ENCODE measurements at places on chromosomes 6 and 20.

DNA sequence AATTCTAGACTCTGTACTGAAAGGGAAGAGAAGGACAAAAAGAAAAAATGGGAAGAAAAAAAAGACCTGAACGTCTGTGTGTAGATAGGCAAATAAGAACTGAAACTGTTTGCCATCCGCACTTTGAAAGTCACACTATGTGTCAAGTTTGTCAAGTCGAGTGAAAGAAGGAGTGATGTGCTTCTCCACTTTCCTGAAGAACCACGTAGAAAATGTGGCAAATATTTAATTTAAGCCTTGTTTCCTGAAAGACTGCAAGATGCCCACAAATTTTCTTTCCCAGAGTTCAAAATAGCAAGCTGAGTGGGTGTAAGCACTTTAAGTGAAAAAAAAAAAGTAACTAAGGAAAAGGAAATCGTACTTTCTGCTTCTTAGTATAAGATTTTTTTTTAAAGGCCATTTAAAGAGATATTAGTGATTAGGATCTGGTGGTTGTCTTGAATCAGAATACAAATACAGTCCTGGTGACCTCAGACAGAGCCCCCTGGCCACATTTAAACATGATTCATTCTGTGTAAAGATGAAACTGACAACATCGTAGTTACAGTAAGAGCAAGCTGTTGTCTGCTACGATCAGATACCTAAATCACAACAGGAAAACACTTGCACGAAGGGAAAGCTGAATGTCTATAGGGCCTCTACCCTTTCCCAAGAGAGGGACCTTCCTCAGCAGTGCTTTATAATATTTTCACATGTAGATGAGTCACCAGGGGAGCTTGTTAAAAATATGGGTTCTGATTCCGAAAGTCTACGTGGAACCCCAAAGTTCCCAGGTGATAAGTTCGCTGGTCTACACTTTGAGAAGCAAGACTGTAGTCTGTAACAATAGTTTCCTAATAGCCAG, 102.3 kb downstream of the HIVEP2 start:
- no peak for DNase-seq

DNA sequence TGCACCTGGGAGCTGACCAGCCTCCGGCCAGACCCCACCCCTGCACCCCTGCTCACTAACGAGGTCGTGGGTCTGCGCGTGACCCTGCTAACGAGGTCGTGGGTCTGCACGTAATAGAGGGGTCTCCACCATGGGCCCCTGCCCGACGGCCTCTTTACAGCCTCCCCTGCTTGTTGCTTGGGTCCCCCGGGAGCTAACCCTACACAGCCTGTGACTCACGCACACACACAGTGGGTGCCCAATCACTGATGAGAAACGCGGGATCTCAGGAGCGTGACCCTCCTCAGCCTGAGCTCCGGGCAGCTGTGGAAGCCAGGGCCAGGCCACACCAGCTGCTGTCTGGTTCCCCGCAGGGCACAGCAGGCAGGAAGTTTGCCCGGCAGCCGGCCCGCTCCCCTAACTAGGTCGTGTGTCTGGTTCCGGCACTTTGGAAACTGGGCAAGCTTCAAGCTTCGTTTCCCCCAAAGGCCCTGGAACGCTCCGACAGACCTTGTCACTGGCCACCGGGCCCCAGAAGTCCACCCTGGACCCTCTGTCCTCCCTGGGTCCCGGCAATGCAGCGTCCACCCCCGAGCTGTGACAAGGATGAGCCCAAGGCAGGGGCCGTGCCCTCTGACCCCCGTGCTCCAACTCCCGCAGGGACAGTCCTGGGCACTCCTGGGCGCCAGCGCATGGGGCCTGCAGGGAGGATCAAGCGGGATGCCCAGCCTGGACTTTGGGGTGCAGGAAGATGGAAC, 767 bp downstream of the PTK6 start:
- no peak for DNase-seq

GRCh38 chr6:157635388-157636244, 187.4 kb upstream of the SNX9 start:
- DNase-seq: no peak

GRCh38 chr6:15077006-15077405, 168.9 kb upstream of the JARID2 start:
- DNase-seq: no peak

DNA sequence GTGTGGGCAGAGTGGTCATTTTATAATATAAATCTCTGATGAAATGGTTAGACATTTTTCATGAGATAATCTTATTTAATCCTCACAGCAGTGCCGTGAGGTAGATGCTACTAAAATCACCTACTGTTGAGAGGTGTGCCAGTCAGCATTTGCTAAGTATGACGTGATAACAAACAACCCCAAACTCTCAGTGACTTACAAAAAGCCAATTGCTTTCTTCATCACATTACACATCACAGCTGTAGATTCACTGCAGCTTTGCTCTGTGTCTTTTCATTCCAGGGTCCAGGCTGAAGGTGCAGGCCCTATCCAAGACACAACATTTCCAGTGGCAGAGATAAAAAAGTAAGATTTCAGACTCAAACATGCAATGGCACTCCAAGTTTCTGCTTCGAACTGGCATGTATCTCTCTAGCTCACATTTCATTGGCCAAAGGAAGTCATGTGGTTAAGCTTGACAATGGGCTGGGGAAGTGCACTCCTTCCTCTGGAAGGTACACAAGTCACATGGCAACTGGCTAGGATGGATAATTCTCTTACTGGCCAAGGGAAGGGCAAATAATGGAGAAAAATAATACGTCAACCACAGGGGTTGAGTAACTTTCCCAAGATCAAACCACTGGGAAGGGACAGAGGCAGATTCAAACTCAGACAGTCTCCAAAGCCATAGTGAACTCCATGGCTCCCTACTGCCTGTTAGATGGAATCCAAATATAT, 69.5 kb upstream of the EPB41L1 start:
- DNase-seq: no peak

DNA sequence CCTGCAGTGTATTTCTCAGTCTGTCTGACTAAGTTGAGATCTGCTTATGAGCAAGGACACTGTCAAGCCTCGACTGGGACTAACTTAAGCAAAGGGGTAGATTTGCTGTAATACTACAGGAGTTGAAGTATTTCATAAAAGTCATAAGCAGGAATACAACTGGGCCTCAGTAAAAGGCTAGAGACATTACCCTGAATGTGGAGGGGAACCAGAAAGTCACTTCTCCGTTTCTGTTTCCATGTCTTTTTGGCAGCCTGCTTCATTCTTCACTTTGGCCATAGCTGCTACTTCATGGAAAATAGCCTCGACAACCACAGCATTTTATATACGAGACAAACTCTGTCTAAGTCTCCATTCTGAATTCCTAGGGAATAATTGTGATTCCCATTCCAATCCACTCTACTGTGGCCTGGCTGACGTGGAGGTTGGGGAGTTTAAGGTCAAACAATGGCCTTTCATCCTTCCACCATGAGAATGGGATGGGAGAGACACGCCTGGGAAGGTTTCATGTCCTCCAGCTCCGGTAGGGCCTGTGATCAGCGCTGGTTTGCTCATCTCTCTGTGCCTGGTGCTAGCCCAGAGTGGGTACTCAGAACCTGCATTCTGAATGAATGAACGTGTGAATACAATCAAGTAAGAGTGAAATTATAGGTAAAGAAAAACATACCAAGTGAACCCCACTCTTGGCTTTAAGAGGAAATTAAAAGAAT, 37.1 kb upstream of the DUSP22 start:
- no peak for DNase-seq

DNA sequence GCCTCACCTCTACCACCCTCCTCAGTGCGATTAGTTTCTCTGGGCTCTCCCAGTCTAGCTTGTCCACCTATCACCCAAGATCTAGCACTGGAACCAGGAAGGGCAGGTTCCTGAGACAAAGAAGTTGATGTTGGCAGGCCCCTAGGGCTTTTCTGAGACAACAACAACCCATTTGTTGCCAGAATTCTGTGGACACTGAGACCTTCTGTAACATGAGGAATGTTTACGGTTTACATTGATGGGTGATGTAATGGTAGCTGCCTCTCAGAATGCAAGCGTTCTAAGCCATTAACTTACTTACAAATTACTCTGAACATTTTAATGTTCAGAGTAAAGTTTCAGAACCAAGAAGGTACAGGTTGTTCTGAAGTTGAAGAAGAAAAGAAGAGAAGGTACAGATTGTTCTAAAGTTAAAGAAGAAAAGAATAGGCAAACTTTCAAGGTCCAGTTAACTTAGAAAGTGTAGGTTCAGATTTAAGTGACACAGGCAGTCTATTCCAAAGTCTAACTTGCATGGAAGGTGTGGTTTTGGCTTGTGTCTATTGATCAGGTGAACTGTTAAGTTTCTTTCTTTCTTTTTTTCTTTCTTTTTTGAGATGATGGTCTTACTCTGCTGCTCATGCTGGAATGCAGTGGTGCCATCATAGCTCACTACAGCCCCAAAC, 3.7 kb upstream of the MED23 start:
- DNase-seq: no peak

- DNase-seq: no peak
Observed at GRCh38 chr6:43970913-43971775, 156.1 kb downstream of the MRPL14 start.

- DNase-seq: no peak
Observed at GRCh38 chr20:25005661-25006060, 13.1 kb upstream of the APMAP start.

- DNase-seq: no peak
Observed at GRCh38 chr6:163095401-163095800, 319.1 kb upstream of the QKI start.

DNA sequence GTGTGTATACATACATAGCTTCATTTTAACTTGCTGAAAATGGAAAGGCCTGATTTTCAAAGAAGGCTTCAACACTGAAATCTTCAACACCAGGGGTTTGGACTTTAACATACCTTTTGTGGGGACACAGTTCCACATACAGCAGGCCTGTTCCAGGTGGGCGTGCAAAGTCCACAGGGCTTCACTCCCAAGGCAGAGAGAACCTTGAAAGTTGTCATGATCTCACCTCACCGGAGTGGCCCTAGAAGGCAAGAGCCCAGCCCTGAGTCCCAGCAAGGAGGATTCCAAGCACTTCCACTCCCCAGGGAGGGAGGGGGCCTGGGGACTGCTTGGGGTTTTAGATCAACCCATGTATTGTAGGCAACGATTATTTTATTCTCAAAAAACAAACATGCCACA, 47.2 kb downstream of the TMEM242 start:
- no peak for DNase-seq

DNA sequence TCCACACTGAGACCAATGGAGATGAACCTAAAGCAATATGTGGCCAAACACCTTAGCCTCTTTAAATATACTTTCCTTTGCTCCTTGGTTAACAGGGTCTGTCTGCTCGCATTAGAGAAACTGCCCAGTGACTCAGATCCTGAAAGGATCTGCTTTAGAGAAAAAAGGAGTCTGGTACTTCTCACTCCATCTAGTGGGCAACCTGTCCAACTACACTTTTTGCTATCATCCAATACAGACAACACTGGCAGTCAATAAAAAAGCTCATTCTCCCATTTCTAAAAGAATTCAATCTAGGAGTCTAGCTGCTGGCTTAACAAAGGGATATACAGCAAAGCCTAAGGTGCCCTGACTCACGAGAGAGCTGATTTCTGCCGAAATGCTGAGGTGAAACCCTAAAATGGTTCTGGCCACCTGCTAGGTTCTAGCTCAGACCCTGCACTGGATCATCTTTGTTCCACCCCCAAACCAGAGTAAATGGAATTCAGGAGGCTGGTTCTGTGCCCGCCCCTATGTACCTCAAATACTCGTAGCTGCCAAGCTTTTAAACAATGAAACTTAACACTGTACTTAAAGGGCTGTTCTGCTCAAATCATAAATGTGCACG, 11.5 kb downstream of the GNL1 start:
- no peak for DNase-seq

GRCh38 chr6:24356310-24356973, 1.4 kb downstream of the DCDC2 start:
- DNase-seq: no peak

GRCh38 chr20:14951707-14952418, 614.5 kb upstream of the FLRT3 start:
- DNase-seq: no peak

DNA sequence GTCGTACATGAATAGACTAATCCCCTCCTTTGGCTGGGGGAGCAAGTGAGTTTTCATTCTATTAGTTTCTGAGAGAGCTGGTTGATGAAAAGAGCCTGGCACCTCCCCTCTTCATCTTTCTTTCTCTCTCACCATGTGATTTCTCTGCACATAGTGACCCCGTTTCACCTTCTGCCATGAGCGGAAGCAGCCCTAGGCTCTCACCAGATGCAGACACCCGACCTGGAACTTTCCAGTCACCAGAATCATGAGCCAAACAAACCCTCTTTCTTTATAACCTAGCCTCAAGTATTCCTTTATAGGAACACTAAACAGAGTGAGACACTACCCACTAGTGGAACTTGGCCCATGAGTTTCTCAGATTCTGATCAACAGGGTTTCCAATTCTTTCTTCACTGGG, 16.4 kb downstream of the OTOR start:
- no peak for DNase-seq

DNA sequence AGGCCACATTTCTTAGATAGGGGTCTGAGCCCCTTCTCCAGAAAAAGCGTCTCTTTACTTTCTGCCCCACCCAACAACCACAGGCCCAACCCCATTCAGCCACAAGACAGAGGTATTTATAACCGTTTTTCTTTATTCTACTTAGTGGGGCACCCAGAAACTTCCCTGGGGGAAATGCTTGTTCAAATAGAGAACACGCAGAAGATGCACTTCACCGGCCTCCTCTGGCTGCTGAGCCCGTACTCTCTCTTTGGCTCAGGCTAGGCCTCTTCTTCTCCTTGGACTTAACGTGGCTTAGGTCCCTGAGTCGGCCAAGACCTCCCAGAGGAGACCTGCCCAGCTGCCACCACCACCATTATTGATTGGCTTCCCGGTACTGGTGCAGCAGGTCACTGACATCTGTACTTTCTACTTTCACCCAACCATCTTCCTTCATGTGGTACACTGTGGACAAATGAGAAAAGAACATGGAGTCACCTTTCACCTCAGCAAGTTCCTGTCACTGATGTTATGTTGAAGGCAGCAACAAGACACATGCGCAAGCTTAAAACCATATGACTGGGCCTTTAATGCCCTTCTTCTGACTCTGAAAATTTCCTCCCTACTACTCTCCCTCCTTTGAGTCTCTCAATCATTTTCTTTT, 2.2 kb upstream of the TAP2 start:
- no peak for DNase-seq

GRCh38 chr20:50563133-50563944, 53.2 kb downstream of the PTPN1 start:
- no peak for DNase-seq

DNA sequence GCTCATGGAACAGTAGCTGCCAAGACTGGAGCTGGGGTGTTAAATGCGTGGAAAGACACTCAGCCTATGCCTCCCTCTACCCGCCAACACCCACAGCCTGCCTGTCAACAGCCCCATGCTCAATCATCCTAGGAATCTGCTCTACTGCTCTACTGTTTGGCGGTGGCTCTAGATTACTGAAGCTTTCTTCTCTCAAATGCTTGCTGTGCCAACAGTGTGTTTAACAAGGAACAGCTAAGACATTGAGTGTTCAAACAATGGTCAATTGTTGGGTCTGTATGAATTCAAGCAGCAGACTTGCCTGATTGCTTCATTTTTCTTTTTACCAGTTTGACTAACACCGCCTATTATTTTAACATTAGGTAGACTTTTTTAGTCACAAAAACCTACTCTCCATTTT, 258.6 kb downstream of the SOD2 start:
- DNase-seq: no peak
